Activated CD4-positive, alpha-beta memory T cell treated with anti-CD3 and anti-CD28 coated beads for 36 hours (primary cell): ENCODE measurements at places on chromosomes 7 and 10. TPM values are rescaled to one million over a fixed set of nuclear protein-coding genes. Genes with fewer than 3 reads are reported as not detected.

- no peak overlapping the region for H3K27ac ChIP-seq
- no peaks in the 10 kb centered on the region for H3K4me1 ChIP-seq
- no peaks in the 10 kb centered on the region for H3K36me3 ChIP-seq
- no peak for DNase-seq
- H3K27me3 ChIP-seq, result peaks cover 44% of the 10 kb centered on the region
- H3K4me3 ChIP-seq, result no peak overlapping the region
These were observed 7.9 kb upstream of the GSDME start for GRCh38 chr7:24764972-24765744.

DNA sequence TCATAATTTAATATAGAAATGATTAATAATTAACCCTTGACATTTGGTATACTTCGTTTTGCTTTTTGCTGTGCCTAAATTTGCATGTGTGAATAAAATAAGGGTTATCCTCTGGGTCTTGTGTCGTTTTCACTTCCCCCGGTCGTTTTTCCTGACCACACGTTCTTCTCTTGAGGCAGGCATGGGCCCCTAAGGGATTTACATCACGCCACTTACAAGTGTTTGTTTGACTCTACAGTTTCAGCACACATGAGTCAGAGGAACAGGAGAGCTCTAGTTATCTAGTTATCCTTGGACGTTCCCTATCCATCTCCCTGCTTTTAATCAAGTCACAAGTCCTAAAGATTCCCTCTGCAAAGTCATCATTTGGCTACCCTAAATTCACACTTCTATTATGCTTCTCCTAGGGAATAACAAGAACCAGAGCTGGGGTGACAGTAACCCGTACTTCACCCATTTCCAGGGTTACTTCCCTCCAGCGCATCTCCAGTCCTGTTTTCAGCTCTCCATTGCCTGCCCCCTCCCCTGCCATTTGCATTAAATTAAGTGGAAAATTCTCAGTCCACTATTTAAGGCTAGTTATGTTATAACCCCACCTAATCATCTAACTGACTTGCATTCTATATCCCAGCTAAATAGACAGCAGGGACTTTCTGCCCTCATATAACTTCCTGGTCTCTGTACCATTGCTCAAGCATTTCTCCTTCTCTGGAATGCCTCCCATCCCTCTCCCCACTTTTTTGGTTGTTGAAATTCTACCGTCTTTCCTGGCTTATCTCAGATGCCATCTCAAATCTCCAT, 206.9 kb downstream of the PTEN start:
- no peak overlapping the region for H3K27ac ChIP-seq
- H3K4me1 ChIP-seq, result peaks cover 23% of the 10 kb centered on the region
- peaks cover 6% of the 10 kb centered on the region for H3K27me3 ChIP-seq

Gene HYAL4
- total RNA-seq, result 0.34 TPM

Gene STOX1
- 0.36 TPM for total RNA-seq
